ENCODE measurements at places on chromosomes 6 and 20.
A peak's percentile ranks its signal among the peaks of the same experiment; 100 is the strongest.

GRCh38 chr6:97668716-97669115 is 385.7 kb upstream of the MMS22L start:
- peak; percentile 12 for DNase-seq

- no peak for DNase-seq
These were observed 635 bp downstream of the FLOT1 start for GRCh38 chr6:30741789-30742315.

DNA sequence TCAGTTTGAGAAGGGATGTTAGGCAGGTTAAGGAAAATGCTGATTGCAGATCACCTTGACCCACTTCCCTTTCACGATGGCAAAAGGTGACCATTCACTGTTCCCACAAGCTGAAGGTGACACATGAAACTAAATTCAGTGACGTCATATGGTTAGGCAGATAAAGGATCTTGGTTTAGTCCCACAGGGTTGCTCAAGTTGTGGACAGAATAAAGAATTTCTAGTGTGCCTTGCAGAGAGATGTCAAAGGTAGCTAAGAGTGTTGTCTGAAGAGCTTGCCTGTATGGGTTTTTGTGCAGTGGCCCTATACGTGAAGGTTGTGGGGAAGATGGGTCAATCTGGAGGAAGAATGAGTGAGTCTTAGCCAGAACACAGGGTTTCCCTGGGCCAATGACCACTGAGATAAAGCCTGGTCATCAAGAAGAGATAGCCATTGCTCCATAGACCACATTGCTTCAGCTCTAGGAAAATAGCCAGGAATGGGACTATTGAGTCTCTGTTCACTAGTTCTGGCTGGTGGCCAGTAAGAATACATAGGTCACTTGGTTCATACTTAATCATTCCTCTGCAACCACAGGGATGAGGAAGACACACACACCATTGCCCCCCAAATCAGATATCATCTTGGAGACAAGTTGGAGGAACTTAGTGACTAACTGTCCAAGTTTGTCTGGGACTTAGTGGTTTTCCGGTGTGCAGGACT is 148.5 kb upstream of the ATXN1 start:
- DNase-seq = no peak

DNA sequence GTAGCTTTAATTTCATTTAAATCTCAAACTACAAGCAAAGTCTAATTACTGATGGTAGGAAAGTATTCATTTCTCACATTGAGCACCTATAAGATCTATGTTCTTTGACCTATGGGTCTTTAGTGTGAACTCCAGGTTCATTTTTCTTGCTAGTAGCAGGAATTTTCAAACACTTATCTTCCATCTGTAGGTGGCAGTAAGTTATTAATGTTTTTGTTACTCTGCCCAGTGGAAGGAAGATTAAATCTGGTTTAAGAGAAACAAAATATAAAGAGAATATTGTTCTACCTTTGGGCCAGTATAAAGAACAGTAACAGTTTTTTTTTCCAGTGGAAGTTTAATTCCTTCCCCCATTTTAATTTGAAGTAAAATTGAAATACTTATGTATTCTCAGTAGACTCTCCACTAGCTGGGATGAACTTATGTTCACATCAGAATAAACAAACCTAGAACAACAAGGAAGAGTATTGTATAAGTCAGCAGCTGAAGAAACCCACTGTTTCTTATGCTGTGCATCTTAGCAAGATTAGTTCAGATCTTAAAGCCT is 328.2 kb downstream of the PHF3 start:
- no peak for DNase-seq

DNA sequence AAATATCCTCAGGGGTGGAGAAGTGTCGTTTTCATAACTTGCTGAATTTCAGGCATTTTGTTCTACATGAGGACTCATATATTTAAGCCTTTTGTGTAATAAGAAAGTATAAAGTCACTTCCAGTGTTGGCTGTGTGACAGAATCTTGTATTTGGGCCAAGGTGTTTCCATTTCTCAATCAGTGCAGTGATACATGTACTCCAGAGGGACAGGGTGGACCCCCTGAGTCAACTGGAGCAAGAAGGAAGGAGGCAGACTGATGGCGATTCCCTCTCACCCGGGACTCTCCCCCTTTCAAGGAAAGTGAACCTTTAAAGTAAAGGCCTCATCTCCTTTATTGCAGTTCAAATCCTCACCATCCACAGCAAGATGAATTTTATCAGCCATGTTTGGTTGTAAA is 20.3 kb upstream of the MAPK13 start:
- DNase-seq = no peak

DNA sequence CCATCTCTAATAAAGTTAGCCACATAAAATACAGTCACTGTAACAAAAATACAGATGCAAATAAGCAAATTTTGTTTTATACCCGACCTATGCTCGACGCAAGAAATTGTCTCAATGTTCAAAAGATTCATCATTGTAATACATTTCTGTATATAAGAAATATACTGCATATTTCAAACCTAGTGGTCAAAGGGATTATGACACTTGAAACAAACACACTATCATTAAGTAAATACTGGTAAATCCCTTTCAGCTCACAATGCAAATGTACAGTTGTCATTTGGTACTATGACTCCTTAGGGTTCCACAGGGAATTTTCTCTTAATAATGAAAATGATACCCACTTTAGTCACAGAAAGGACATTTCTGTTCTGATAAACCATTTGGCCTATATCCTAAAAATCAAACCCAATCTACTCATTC is 2.2 kb downstream of the HIVEP2 start:
- peak; percentile 42 for DNase-seq

DNA sequence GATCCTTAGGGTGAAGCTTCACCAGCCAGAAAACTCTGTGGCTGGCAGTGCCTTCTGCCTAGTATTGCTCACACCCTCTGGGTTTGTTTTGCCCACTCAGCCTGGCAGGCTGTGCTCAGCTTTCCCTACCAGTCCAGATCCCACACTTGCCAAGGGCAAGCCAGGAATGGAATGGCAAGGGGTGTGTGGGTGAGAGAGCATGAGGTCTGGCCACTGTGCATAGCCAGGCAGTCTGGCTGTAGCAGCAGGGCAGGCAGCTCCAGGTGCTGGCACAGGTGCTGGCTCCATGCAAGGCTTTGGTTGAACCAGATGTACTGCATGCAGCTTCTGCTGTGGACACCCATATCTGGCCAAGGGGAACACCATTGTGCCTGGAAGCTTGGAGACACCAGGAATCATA is 1720.3 kb downstream of the HACE1 start:
- DNase-seq = no peak
